ENCODE measurements at places on chromosomes 12 and 14.

DNA sequence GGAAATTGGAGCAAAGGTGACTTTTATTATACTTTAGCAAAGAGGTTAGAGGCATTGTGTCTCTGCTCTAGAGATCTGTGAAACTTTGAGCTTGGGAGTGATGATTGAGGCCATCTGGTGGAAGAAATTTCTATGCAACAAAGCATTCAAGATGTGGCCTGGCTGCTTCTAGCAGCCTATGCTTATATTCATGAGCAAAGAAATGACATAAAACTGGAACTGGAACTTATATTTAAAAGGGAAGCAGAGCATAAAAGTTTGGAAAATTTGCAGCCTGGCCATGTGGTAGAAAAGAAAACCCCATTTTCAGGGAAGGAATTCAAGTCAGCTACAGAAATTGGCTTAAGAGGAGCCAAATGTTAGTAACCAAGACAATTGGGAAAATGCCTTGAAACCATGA lies 70.4 kb downstream of the SDR9C7 start:
- no peak for DNase-seq

DNA sequence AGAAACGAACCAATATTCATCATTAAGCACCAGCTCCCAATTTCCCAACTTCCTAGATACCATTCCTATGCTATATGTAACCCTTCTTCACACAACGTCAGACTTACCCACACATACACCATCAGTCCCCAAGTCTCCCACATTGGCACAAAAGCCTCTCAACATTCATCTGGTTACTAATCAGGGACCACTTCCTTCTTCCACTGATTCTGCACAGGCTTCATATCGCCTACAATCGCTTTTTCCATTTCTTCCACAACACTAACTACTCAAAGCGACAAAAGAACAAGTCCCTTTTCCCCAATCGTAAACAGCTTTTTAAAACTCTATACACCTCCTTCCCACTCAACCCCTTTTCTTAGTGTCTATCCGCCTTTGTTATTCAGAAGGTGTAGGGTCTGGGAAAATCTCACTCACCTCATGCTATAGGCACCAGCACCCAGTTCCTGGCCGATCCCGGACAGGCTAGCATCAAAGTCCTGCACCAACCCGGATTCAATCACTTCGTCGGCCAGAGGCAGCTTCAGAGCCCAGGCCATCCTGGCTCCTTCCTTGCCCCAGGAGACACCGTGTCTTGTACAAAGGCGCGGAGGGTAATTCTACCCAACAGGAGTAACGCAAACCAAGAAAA lies 936 bp downstream of the TFCP2 start:
- DNase-seq = no peak

DNA sequence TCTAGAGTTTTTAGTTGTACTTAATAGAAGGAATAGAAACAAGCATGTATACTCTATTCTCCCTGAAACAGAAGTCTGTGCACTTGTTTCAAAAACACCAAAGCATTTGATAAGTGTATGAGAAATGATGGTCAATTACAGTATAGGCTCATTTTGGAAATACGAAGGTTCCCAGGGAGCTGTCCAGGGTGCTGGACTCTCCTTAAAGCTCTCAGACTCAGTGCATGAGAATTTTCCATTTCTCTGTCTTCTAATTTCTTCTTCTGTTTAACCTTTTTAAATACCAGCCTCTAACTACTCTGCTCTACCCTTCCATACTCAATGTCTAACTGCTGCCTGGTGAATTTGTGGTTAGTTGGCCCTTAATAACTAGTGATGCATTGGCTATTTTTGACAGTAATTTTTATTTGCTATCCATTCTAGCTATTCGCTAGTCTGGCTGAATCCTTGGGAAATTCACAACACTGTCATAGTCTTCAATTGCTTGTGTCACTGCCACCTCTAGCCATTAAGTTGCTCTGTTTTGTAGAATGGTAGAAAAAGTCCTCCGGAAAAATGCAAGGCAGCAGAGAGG lies 229.2 kb downstream of the NRXN3 start:
- no peak for DNase-seq

GRCh38 chr12:1185460-1186182 lies 194.6 kb downstream of the ERC1 start:
- no peak for DNase-seq

GRCh38 chr12:100984796-100985195 lies 190.2 kb downstream of the ANO4 start:
- DNase-seq = no peak

- DNase-seq = no peak
Observed at GRCh38 chr14:22865424-22866405, 5.8 kb upstream of the LRP10 start.

- DNase-seq = no peak
Observed at GRCh38 chr14:68487805-68488590, 304.9 kb downstream of the ZFP36L1 start.

DNA sequence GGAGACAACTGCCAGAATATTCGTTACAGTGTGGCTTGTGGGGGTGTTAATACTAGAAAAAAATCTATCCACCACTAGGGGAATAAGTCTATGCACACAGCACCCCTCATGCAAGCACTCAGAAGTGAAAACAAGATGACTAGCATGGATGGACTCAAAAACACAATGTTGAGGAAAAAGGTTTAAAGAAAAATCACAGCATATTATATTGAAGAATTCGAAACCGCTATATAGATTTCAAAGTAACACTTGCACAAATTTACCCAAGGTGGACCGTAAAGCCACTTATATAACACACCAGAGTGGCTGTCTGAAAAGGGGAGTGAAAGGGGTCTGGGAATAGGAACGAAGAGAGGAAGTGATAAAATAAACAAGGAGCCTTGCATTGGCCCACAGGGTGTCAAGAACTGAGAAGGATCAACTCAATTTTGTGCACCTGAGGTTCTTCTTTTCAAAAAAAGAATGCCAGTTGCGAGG lies 544 bp downstream of the ABCD4 start:
- DNase-seq = no peak

DNA sequence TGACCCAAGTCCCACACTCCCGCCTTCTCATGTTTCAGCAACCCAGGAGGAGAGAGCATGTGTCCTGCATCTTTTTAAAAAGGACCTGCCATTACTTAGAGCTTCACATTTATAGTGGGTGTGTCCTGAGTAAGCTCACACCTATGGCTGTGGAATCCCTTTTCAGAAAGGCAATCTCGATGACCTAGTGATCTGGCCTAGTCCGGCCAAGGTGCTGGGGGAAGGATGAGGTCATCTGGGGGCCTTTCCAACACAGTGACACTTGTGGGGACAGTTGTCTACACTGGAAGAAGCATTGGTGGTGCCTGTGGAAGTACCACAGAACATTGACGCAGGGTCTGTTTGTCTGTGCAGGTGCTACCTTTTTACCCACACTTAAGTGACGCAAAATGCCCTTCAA lies 8.2 kb downstream of the TCP11L2 start:
- no peak for DNase-seq

GRCh38 chr12:124916374-124917134 lies 2.1 kb upstream of the UBC start:
- DNase-seq = no peak
